ENCODE measurements at places on chromosomes 7 and 10.

GRCh38 chr7:157136372-157136771 lies 2.4 kb upstream of the UBE3C start:
- H3K4me3 ChIP-seq: no peak overlapping the region
- no peak overlapping the region for H3K27ac ChIP-seq
- no peak for DNase-seq
- H3K4me1 ChIP-seq: peaks cover 26% of the 10 kb centered on the region
- H3K36me3 ChIP-seq: peaks cover 8% of the 10 kb centered on the region

DNA sequence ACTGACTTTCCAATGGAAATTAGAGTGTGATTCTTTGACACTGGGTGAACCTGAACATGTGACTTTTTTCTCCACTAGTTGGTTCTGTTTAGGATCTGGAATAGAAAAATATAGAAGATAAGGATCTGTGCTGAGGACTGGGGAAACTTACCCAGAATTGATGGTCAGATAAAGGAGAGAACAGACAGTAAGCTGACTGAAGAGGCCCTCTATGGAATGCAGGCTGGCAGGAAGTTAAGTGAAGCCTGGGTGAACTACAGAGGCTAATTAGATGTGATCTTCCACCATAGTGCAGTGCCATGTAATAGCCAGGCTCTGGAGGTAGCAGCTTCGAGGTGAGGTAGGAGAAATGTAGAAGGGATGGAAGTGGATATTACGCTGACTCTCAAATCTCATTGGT lies 455.3 kb downstream of the PLXDC2 start:
- DNase-seq: no peak
- no peaks in the 10 kb centered on the region for H3K4me1 ChIP-seq
- H3K27ac ChIP-seq: no peak overlapping the region
- no peaks in the 10 kb centered on the region for H3K27me3 ChIP-seq
- H3K4me3 ChIP-seq: no peak overlapping the region

DNA sequence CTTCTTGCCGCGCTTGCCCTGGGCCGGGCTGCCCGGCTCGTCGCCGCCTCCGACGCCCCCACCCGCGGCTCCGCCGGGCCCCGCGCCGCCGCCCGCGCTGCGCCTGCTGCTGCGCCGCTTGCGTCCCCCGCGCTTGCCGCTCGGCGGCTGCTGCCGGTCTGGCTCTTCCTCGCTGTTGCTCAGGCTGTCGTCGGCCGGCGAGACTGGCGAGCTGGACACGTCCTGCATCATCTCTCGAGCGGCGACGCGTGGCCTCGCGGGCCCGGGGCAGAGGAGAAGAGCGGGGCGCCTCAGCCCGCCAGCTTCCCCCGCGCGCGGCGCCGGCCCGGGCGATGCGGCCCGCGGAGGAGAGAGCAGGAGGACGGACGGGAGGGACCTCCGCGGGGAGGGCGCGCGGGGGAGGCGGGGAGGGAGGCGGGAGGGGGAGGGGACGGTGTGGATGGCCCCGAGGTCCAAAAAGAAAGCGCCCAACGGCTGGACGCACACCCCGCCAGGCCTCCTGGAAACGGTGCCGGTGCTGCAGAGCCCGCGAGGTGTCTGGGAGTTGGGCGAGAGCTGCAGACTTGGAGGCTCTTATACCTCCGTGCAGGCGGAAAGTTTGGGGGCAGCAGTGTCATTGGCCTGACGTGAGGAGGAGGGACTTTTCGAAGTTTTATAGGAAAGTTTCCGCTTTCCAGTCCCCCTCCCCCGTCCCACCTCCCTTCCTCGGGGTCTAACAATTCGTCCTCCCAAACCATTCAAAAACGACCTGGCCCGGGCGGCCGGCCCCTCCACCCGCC lies at the start of gene TWIST1:
Gene TWIST1, minus strand, starts transcription at position 546 of the 779 bp plus-strand sequence. Its CDS starts 315 bp downstream, at position 231.
- no peaks in the 10 kb centered on the region for H3K36me3 ChIP-seq
- H3K27ac ChIP-seq: no peak within 1 kb of the TSS
- peaks cover 9% of the 10 kb centered on the region for H3K4me1 ChIP-seq
- no peak for DNase-seq
- peaks cover 41% of the 10 kb centered on the region for H3K27me3 ChIP-seq

GRCh38 chr7:79520543-79520942 lies 67.1 kb upstream of the MAGI2 start:
- H3K27me3 ChIP-seq: no peaks in the 10 kb centered on the region
- H3K36me3 ChIP-seq: no peaks in the 10 kb centered on the region
- H3K4me1 ChIP-seq: no peaks in the 10 kb centered on the region

- peaks cover 6% of the 10 kb centered on the region for H3K4me1 ChIP-seq
- DNase-seq: no peak
- no peak overlapping the region for H3K27ac ChIP-seq
- H3K4me3 ChIP-seq: no peak overlapping the region
- H3K27me3 ChIP-seq: no peaks in the 10 kb centered on the region
These were observed 2.9 kb upstream of the TMEM72 start for GRCh38 chr10:44908066-44908749.

GRCh38 chr7:92634924-92635519 lies 44.8 kb upstream of the FAM133B start:
- H3K36me3 ChIP-seq: no peaks in the 10 kb centered on the region
- no peaks in the 10 kb centered on the region for H3K27me3 ChIP-seq
- no peak for DNase-seq
- H3K4me1 ChIP-seq: peaks cover 8% of the 10 kb centered on the region

GRCh38 chr10:79056736-79057391 lies 11.9 kb upstream of the ZMIZ1 start:
- no peak for DNase-seq
- H3K27ac ChIP-seq: no peak overlapping the region
- H3K36me3 ChIP-seq: no peaks in the 10 kb centered on the region

- no peak for DNase-seq
- no peak overlapping the region for H3K27ac ChIP-seq
- H3K36me3 ChIP-seq: no peaks in the 10 kb centered on the region
- H3K27me3 ChIP-seq: peaks cover 13% of the 10 kb centered on the region
- no peak overlapping the region for H3K4me3 ChIP-seq
- no peaks in the 10 kb centered on the region for H3K4me1 ChIP-seq
These were observed 22.4 kb upstream of the PRSS58 start for GRCh38 chr7:142280263-142280662.

- H3K4me1 ChIP-seq: no peaks in the 10 kb centered on the region
- no peaks in the 10 kb centered on the region for H3K27me3 ChIP-seq
- H3K4me3 ChIP-seq: no peak overlapping the region
- no peak overlapping the region for H3K27ac ChIP-seq
- H3K36me3 ChIP-seq: no peaks in the 10 kb centered on the region
These were observed 300.9 kb downstream of the BICC1 start for GRCh38 chr10:58813573-58813972.

- H3K4me1 ChIP-seq: no peaks in the 10 kb centered on the region
- H3K27me3 ChIP-seq: no peaks in the 10 kb centered on the region
- no peak for DNase-seq
- no peak overlapping the region for H3K27ac ChIP-seq
- no peaks in the 10 kb centered on the region for H3K36me3 ChIP-seq
These were observed 87.0 kb downstream of the RAPGEF5 start for GRCh38 chr7:22269963-22270362.

GRCh38 chr10:99457813-99458212 lies 27.4 kb upstream of the GOT1 start:
- H3K27ac ChIP-seq: no peak overlapping the region
- no peaks in the 10 kb centered on the region for H3K4me1 ChIP-seq
- no peaks in the 10 kb centered on the region for H3K36me3 ChIP-seq
- H3K4me3 ChIP-seq: no peak overlapping the region

DNA sequence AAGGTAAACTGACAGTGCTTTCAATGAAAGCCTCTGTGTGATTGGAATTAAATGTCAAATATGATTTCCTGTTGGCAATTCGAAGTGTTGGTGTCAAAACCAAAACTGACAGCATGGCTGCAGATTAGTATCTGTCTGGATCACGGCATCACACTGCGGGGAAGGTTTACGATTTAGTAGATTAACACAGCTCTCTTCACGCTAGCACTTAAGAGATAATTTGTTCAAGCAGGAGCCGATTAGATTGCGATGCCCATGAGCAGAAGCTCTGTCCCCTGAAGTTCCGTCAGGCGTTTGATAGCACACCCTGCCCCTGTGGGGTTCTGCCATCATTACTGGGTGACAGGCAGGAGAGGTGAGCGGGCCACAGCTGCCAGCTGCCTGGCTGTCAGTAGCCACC lies 279.5 kb upstream of the AUTS2 start:
- no peaks in the 10 kb centered on the region for H3K27me3 ChIP-seq
- H3K27ac ChIP-seq: no peak overlapping the region
- no peak for DNase-seq
- no peaks in the 10 kb centered on the region for H3K4me1 ChIP-seq

- no peaks in the 10 kb centered on the region for H3K27me3 ChIP-seq
- H3K27ac ChIP-seq: no peak overlapping the region
- no peaks in the 10 kb centered on the region for H3K4me1 ChIP-seq
- H3K36me3 ChIP-seq: no peaks in the 10 kb centered on the region
- no peak overlapping the region for H3K4me3 ChIP-seq
These were observed 992.2 kb downstream of the PCDH15 start for GRCh38 chr10:53808677-53809372.

DNA sequence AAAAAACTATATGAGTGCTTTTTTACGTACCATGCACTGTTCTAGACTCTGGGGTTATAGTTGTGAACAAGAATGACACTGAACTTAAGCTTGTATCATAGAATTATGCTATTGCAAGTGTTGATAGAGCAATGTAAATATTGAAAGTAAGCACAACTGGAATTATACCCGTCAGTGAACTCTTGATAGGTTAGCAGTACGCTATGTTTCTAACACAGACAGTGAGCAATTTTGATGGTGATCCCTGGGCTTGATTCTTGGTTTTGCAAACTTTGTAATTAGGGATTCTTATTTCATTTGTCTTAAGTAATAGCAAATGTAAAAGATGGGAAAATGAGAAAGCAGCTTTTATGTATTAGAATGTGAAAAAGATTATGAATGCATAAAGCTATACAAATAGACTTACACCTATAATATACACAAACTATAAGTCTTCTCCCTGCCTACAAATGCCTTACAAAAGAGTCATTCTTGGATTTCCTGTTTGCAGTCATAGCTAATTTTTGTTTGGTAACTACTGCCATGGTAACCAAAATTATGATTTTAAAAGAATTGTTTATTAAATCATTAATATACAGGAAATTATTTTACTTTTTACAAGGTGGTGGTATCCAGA lies 6.7 kb downstream of the TES start:
- DNase-seq: no peak
- H3K4me1 ChIP-seq: peaks cover 40% of the 10 kb centered on the region
- H3K4me3 ChIP-seq: no peak overlapping the region
- no peak overlapping the region for H3K27ac ChIP-seq
- peaks cover 3% of the 10 kb centered on the region for H3K36me3 ChIP-seq

- peaks cover 8% of the 10 kb centered on the region for H3K27me3 ChIP-seq
- no peaks in the 10 kb centered on the region for H3K36me3 ChIP-seq
- DNase-seq: no peak
- H3K4me1 ChIP-seq: no peaks in the 10 kb centered on the region
These were observed 84.9 kb downstream of the RPS24 start for GRCh38 chr10:78118591-78118990.

GRCh38 chr10:43976292-43976691 lies 327.6 kb upstream of the ZNF32 start:
- H3K27me3 ChIP-seq: no peaks in the 10 kb centered on the region
- peaks cover 5% of the 10 kb centered on the region for H3K4me1 ChIP-seq
- H3K27ac ChIP-seq: no peak overlapping the region
- H3K36me3 ChIP-seq: no peaks in the 10 kb centered on the region

DNA sequence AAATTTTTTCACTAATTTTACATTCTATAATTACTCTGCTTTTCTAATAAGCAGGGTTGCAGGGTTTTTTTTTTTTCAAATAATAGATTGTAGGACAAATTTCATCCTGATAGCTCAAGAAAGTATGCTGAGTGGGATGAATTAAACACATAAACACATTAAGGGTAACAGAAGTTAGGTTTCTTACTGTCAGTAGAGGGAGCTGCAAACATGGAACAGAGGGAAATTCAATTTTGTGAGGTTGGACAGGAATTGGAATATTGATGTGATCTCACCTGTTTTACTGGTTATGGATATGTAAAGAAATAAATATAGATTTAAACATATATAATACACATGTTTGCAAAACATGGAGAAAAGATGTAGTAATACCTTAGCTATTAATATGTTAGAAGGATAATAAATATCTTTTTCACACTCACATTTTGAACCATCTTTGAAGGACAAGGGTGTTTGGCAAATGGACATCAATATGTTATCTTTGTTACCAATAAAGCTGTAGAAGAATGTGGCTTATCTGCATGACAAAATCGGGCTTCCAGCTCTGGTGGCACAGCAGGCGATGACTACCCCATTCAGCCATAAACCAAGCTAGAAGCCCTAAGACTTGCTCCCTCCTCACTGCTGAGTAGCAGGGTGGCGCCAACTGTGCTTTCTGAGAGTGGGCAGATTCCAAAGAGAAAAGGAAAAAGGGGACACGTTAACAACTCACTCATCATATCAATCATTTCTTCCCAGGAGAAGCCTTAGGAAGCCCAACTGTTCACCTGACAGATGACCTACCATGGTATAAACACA lies 1257.4 kb downstream of the GATA3 start:
- H3K27me3 ChIP-seq: peaks cover 4% of the 10 kb centered on the region
- no peaks in the 10 kb centered on the region for H3K36me3 ChIP-seq
- H3K4me3 ChIP-seq: no peak overlapping the region
- H3K27ac ChIP-seq: no peak overlapping the region
- DNase-seq: no peak

Data from CD4-positive, alpha-beta T cell (primary cell).